ENCODE measurements at places on chromosomes 4 and X.

DNA sequence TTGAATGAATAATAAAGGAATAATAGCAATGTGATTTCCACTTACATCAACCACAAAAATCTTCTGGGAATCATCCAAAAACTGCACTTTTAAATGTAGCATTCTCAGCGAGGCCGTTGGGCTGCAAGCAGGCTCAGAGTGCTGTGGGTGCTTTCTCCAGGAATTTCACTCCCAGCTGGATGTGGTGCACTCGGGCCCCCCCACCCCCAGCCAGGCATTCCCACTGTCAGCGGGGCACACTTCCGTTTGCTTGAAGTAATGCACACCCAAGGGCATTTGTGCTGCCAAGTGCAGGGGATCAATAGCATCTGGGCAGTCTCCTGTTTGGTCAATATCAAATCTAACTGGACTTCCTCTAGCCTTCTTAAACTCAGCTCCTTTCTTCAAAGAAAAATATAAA, at the start of gene FRMD7:
FRMD7 (minus strand) TSS at position 278 of the 400 bp plus-strand sequence; CDS start at position 102, 176 bp downstream.
- no peak for DNase-seq

GRCh38 chrX:15416133-15416993, 32.1 kb upstream of the VEGFD start:
- no peak for DNase-seq

DNA sequence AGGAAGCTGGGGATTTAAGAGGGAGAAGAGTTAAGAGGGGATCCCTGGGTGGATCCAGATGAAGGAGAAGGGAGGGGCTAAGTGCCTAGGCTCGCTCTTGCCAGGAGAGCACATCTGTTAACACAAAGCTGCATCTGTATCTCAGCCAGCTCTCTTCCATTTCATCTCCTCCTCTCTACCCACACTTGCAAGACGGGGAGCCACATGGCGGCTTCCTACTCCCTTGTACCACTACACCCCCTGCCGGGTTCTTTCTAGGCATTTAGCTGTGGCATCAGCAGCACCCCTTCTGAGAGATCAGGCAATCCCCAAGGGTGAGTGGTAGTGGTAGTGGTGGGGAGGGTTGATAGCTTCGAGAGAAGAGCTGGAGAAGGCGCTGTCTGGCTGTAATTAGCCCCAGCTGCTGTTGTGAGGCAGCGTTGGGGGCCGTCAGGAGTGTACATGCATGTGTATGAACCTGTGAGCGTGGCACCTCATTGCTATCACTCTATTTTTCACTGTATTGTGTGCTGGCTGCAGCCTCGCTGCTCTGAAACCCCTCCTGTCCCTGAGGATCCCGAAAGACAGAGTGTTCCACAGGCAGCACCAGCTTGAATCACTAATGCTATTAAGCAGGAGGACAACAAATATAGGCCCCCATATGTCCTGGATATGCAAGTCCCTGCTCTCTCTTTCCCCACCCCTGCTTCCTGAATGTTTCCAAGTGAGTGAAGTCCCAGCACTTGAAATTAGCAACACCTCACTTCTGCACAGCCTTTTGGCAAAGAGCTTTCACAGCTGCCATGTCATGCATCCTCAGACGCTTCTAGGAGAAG, 73.7 kb downstream of the RTL9 start:
- DNase-seq, result no peak

- DNase-seq, result no peak
Observed at GRCh38 chr4:147201016-147201415, 255.4 kb upstream of the TTC29 start.

DNA sequence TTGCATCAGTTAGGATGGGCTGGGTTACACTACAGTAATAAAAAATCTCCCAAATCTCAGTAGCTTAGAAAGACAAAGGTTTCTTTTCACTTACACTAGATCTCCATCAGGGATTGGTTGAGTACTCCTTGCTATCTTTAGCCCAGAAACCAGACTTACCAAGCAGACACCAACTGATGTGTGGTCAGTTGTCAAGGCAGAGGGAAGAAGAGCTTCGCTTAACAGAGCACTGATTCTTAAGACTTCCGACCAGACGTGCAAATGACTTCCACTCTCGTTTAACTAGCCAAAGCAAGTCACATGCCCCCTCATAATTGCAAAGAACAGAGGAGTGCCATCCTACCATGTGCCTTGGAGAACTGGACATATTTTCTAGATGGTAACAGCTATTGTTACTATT, 5.7 kb upstream of the ZNF518B start:
- DNase-seq, result no peak

DNA sequence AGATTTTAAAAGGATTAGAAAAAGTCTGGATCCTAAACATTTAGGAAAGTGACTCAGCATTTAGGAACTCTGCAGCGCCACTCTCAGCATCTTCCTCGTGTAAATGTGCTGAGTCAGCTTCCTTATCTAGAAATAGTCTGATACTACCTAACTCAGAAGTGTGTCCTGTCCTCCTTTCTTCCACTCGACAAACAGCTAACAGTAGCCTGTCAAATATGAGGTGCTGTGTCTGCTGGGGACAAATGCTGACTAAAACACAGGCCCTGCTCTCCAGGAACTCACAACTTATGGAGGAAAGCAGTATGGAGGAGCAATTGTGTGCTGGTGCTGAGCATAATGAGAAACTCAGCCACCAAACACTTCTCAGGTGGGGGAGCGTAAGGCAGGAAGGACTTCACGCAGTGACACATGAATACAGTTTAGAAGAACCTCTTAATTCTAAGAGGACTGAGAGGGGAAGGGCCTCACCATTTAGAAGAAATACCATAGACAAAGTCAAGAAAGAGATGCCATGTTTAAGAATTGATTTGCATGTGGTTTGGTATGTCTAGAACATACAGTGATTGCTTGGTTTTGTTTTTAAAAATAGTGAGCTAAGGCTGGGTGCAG, 125.3 kb downstream of the SOWAHB start:
- DNase-seq, result no peak

DNA sequence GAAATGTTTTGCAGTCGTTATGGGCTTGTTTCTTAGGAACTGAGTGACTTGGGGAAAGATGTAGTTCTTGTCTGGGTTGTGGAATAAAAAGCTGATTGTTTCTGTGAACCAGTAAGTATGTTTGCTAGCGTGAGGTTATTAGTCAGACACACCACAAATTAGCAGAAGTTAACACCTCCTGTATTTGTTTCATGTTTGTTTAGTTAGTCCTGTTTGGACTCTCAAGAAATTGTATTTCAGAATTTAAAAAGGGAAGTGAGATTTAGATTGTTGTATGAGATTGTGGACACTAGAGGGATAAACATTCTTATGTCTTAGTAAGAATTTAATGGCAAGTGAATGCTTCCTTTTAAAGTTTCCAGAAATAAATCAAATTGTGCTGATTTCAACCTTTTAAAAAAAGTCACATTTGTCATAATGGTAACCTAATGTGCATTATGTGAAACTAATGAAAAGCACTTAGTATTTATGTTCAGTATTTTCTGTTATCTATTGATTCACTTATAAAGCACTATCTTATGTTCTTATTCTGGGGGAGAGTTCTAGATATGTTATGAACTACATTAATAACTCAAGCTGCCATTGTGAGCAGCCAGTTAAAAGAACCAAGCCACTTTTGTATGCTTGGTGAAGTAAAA, 25.6 kb downstream of the ATP10D start:
- no peak for DNase-seq

GRCh38 chr4:125091-125771, 930 bp downstream of the ZNF718 start:
- DNase-seq, result peak; percentile 73

GRCh38 chr4:120922381-120923206, at the start of gene PRDM5:
PRDM5 (minus strand) TSS chr4:120922726; CDS start chr4:120922608, 118 bp downstream.
- peak; percentile 88 for DNase-seq

DNA sequence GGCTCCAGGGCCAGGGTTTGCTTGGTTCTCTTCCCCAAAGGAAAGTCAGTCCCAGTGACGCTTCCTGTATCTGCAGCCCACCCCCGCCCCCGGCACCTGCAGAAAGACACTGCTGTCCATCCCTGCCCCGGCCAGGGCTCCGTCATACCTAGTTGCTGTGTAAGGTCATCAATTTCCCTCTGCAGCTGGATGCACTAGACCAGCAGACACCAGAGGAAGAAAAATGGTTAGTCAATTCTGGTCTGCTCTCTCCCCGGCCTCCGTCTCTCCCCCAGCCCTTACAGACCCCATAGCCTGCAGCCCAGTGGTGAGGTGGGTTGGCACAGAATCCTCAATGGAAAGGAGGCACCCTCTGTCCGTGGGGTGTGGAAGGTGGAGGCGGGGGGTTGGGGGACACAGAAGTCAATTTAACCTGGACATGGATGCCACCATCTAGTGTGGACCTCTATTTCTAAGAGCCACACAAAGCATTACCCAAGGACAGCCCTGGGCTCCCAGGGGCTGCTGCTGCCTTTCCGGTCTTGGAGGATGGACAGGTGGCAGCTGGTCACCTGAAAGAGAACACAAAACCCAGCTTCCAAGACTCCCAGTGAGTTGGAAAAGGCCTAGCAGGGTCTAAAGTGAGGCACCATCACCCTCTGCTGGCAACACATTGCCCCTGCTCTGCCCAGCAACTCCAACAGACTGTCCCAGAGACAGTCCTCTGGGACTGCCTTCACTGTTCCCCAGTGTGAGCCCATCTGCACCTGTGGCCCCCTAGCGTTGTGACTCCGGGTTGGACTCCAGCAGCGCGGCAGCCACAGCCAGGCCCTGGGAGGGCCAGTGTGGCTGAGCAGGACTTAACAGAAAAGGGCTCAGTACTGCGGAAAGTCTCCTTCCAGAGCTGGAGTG, 40.2 kb upstream of the NHSL2 start:
- DNase-seq, result no peak

All from upper lobe of right lung (tissue), 1 donor.